Foreskin fibroblast (primary cell): ENCODE measurements at places on chromosomes 3 and 15.

DNA sequence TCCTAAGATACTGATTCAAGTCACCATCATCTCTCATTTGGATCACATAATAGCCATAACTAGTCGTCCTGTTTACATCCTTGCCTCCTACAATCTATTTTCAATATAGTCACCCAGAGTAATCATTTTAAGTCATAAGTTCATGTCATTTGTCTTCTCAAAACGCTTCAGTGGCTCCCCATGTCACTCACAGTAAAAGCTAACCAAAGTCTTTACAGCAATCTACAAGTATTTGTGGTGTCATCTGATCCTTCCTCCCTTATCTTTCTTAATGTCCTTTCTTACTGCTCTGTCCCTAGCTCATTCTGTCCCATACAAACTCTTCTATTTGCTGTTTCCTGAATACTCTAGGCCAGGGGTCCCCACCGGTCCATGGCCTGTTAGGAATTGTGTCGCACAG is 28.8 kb downstream of the GBE1 start:
- no peak for DNase-seq

DNA sequence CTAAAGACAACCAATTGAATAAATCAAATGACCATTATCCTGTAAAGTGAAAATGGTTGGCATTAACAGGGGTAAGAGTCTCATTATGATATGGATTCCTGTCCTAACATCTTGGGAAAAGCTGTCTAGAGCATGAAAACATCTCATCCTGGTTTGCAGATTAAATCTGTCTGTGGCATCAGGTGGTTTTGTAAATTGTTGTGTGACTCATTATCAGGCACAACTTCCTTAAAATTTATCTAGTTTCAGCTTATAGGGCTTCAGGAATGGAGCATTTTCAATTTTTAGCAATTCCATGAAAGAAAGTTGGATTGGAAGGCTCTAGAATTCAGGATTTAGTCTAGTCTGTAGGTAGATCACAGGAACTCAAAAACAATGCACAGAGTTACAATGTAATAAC is 31.1 kb upstream of the SLC27A2 start:
- no peak for DNase-seq

GRCh38 chr3:13045241-13045903 is 27.9 kb downstream of the IQSEC1 start:
- DNase-seq = no peak

DNA sequence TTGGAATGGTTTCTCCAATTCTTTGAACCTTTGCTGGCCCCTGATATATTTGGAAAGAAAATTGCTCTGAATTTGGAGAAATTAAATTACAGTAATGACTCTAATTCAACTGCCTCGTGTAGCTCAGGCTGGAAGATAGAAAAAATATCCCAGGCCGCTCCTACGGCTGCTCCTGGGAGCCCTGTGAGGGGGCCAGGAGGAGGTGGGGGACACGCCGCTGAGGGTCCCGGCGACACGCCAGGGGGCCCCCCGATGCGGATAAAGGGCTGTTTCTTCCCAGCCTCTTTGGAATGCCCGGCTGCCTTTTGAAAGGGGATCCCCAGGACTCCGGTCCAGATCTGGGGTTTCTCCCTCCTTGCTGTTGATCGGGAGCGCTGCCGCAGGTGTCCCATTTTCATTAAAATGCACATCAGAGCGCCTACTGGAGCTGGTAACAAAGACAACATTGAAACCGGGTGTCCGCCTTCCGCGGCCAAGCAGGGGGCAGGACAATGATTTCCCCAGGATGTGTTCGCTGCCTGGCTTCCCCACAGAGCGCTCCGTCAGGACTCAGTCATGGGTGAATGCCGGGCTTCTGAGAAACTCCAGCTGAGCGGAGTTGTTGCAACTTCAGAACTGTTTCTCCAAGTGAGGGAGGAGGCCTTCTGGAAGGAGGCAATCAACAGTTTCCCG is 200.1 kb upstream of the KBTBD8 start:
- DNase-seq = peak; percentile 77

DNA sequence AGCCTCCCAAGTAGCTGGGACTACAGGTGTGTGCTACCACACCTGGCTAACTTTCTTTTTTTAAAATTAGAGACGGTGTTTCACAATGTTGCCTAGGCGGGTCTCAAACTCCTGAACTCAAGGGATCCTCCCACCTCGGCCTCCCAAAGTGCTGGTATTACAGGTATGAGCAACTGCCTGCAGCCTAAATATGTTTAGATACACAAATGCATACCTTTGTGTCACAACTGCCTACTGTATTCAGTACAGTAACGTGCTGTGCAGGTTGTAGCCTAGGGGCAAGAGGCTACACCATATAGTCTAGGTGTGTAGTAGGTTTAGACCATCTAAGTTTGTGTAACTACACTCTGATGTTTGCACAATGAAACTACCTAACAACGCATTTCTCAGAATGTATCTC is 9.5 kb upstream of the PAK6 start:
- DNase-seq = no peak

GRCh38 chr3:115922681-115923347 is 299.5 kb downstream of the GAP43 start:
- peak; percentile 59 for DNase-seq

DNA sequence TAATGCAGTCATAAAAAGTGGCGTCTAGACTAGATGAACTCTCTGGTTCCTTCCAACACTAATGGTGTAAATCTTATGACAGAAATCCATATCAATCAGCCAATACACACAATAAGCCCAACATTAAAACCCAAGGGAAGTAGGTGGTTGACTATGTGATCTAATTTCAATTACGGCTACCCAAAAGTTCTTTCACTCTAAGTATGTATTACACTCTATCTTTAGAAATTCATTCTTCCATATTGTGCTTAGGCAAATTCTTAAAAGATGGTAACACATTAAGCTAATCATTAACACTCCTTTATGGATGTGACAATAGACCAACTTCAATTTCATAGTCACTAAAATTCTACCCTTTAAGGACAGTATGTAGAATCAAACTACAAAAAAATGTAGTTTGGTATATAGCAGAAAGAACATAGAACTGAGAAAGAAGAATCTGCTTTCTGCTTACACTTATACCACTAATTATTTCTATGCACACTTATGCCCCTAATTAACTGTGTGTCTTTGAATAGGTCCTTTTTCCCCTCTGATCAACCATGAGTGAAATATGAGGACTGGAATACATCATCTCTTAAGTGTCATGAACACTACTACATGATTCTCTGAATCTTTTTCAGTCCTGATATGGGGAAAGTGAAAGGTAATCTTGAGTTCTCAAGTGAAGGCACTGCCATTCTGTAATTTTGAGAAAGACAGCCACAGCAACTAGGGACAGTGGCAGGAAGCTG is 557.6 kb downstream of the IGSF11 start:
- no peak for DNase-seq

DNA sequence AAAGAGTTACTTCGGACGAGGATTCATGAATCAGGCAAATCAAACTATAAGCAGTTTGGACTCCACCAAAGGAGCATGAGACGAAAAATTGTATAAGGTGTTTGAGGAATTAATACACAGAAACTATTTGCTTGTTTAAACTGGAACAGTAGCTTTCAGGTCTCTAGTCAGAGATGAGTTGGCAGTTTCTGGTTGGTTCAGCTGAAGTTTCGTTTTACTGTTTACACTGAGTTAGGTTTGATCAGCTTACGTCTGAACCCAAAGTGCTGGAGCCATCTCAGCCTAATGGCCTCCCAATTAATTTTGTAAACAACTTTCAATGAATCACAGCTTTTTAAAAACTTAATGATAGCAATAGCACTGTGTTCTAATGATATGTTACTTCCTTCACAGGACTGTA is 703.7 kb downstream of the NLGN1 start:
- no peak for DNase-seq

DNA sequence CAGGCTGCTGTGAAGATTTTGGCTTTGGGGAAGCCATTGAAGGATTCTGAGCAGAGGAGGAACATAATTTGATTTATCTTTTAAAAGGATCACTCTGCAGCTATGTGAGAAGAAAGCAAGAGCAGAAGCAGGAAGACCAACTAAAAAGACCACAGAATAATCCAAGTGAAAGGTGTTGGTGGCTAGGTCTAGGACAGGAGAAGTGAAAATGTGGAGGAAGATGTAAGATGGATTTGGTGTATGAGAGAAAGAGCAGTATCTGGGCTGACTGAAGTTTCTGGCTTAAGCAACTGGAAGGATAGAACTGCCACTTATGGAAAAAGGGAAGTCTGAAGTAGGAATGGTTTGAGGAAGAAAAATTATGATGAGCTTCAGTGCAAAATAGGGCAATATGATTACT is 62.0 kb downstream of the SFMBT1 start:
- DNase-seq = no peak

GRCh38 chr3:64163755-64164148 is 61.5 kb downstream of the PRICKLE2 start:
- DNase-seq = peak; percentile 81

DNA sequence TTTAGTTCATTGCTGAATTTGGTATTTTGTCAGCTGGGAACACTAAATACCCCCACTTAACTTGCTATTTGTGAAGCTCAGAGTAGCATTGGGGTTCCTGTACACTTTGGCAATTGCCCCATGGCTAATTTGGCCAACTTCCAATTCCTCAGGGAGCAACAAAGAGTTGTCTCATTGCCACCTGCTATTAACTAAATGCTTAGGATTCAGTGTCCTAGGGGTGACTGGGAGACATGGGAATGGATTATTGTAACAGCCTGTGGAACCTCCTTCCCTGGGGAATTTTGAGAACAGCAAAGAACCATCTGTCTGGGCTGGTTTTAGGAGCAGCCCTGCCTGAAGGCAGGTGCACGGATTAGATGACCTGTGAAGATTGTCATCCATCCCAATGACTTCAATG is 437.4 kb upstream of the TPRG1 start:
- DNase-seq = peak; percentile 14

DNA sequence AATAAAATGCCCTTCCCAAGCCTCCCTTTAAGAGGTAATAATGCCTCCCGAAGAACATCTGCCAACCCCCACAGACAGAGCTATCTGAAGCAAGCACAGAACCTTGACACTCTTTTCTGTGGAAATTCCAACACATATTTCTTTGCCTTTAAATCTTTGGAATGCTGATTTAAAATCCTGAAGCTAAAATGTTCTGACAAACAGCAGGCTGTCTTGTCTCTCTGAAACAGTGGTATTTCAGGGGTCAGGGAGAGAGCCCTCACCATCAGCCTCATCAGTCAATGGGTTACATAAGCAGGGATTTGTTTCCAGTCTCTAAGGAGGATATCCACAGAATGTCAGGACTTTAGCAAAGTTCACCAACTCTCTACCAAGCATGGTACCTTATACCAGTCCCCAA is 27.8 kb upstream of the ARHGEF3 start:
- no peak for DNase-seq

- DNase-seq = no peak
Observed at GRCh38 chr3:150443331-150443741, 35.2 kb downstream of the TSC22D2 start.

DNA sequence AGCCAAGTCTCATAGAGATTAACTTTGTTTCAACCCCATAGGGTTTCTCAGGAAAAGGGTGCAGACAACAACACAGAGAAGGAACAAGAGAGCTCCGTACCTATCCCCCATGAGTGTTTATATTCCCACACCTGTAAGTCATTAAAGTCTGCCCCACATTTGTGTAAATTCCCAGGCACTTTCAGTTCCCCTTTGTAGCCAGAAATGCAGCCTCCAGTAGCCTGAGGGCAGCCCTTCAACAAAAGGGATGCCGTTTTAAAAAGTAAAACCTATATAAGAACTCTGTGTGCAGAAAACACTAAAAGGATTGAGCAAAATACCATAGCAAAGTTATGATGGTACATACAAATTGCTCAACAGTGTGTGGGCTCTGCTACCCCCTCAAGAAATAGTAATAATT is 59.7 kb upstream of the TMEM108 start:
- DNase-seq = no peak

- DNase-seq = peak; percentile 74
Observed at GRCh38 chr3:73637042-73637441, 12.3 kb upstream of the PDZRN3 start.

GRCh38 chr15:98754657-98755022 is 106.3 kb downstream of the IGF1R start:
- DNase-seq = no peak

GRCh38 chr3:134428401-134428800 is 54.2 kb upstream of the AMOTL2 start:
- peak; percentile 20 for DNase-seq

- DNase-seq = no peak
Observed at GRCh38 chr3:50557915-50558314, 9.6 kb downstream of the C3orf18 start.

DNA sequence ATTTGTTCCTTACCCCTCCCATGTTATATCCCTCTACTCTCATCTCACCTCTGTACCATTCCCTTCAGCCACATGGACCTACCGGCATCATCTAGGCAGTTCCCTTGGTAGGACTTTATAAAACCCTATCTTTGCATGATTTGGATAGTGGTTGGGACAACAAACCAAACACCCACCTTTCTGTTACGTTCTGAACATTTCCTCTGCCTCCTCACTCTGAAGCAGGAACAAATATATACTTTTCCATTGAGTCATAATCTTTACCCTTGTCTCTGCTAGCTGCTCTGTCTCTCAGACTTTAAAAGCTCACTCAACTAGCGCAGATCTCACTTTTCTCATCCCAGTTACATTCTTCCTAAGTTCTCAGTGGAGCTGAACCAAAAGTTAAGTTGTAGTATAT is 17.8 kb downstream of the UBXN7 start:
- no peak for DNase-seq

DNA sequence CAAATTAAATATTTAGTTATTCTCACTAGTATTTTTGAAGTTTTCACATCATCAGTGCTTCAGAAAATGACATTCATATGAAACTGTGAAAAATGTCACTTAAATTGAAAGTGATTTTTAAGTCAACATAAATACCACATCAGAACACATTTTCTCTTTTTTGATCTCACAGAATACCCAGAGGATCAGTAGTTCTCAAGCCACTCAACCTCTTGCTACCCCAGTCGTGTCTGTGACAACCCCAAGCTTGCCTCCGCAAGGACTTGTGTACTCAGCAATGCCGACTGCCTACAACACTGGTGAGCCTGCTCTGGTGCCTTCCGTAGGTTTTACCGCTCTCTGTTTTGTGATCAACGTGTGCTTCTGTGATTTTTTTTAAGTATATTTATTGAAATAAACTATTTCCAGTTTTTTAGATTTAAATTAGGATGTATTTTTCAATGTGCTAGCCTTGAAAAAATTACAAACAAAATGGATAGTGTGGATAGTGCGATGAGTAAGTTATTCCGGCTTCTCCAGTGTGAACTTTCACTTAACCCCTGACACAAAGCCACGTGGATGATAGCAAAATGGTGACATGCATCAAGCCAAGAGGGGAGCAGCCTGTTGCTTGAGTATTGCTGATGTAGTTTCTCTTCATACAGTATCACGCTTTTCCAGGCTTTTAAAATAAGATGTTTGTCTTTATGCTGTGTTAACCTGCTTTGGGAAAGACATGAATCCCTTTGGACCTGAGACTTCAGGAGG is 26.5 kb downstream of the LYSMD4 start:
- DNase-seq = peak; percentile 41
